ENCODE measurements at places on chromosomes 13 and 19.

GRCh38 chr19:11418549-11419506 lies at the start of gene RGL3:
TSS of gene RGL3 (minus strand) at chr19:11419314. CDS start at chr19:11419278, 36 bp downstream.
- no peak for DNase-seq

- no peak for DNase-seq
Observed at GRCh38 chr19:38862321-38863059, 12.7 kb upstream of the HNRNPL start.

DNA sequence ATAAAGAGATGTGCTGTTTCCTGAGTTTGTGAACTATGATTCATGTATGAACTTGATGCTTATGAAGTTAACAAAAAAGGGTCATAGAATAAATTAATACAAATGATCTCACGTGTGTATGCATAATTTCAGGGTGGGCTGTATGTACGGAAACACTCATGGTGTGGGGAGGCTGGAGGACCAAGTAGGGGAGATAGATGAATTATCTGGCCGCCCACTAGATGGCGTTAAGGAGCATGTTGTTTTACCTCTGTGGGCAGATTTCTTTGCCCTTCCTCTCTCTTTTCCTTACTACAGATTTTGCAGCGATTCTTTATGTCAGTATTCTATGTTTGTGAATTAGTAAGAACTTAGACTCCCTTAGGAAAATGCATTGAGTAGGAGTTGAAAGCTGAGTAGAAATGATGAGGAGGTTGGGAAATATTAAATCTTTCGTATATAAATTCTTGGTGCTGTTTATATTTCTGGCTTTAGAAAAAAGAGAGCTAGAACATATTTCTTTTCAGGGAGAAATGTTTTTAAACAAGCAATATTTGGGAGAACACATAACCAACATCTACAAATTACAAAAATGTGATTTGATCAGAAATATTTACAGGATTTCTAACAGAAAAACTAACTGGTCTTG lies 47.4 kb upstream of the TMTC4 start:
- peak; percentile 51 for DNase-seq

DNA sequence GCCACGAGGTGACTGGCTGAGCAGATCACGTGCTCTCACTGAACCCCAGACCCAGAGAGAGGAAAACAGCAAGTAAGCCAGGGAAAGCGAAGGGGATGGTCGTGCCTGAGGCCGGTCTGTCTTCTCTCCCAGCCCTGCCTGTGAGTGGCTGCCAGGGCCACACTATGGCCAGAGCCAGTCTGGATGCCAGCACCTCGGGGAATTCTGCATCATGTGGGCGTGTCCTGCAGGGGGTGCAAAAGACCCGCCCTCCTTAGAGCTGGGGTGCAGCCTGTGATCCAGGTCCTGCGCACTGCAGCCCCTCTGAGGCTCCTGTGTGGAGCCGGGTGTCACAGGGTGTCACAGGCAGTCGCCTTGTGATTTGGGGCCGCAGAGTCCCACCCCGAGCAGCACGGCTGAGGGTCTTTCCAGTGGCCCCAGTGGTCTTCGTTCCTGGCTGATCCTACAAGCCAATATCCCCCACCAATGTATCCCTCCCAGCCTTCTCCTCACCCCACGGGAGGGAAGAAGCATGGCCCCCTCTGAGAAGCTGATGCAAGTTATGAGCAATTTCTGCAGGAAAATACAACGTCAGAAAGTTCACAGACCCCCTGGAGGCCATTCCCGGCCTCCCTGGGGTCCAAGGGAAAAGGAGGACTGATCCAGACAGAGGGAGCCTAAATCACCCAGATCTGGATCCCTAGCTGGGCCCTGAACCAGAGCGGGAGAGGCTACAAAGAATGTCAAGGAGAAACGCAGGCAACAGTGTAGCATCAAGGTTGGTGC lies 7.7 kb downstream of the PPP1R12C start:
- no peak for DNase-seq

GRCh38 chr19:29524912-29525831 lies 622 bp upstream of the VSTM2B start:
- peak; percentile 38 for DNase-seq

GRCh38 chr19:55484593-55485438 lies at the start of gene NAT14:
TSS of gene NAT14 (plus strand) at chr19:55485188. CDS start at chr19:55485709, 521 bp downstream.
- DNase-seq: peak; percentile 86

- DNase-seq: peak; percentile 88
Observed at GRCh38 chr19:49937750-49938381, 8.6 kb upstream of the NUP62 start.

DNA sequence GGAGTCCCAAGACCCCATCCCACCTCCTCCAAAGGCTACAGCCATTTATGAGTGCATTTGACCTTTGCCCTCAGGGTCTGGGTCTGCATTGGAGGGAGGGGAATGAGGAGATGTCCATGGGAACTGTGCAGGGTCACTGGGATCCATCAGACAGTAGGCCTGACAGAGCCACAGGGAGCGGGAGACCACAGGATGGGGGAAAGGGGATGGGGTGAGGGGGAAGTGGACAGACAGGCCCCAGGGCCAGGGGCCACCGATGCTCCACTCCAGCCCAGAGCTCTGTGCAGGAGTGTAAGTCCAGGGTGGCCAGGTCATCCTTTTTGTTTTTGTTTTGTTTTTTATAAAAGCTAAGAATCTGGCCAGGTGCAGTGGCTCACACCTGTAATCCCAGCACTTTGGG lies 82.5 kb downstream of the CHST8 start:
- no peak for DNase-seq

- DNase-seq: no peak
Observed at GRCh38 chr19:18883526-18884304, 12.2 kb downstream of the CERS1 start.

GRCh38 chr19:33194886-33195644 lies 935 bp downstream of the LRP3 start:
- DNase-seq: no peak

DNA sequence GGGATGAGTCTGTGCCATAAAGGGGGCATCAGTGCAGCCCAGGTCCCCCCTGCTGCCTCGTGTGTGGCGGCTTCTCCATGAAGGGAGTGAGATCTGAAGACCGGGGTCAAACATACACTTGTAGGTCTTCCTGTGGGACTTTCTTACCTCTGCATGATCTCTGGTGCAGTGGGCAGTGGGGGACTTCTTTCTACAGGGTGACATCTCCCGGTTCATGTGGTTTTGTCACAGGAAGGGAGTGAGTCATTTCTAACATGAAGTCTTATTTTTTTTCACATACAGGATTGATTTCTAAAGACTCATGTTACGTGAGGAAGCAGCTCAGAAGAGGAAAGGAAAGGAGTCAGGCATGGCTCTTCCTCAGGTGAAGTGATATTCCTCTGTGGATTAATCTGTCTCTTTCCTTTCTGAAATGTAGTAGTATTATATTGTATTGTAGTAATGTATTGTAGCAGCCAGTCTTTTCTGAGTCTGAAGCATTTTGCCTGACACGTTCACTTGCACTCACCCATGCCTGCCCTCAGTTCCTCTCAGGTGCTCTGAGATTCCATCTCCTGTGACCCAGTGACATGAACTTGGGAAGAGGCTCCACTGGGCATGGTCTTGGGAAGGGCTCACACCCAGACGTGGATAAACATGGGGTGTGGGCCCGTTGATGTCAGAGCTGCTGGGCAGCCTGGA lies 15.7 kb downstream of the ZNF808 start:
- no peak for DNase-seq

DNA sequence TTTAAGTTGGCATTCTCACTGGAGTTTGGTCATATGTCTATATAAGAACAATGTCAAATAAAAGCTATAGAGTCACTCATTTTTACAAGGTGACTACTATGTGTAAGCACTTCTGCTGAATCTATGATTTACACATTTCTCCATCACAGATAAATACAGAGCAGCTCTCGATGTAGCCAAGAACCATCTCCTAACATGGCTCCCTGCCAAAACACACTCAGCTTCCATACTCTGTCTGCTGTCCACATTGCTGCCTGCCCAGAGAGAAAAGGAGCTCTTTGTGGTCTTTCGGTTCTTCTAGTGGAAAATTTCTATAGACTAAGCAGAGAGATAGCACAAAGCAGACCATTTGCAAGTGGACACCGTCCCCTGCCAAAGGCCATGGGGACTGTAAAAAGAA lies 190.9 kb upstream of the KLF12 start:
- DNase-seq: no peak

- DNase-seq: no peak
Observed at GRCh38 chr13:81106348-81106747, 765.4 kb upstream of the SPRY2 start.

DNA sequence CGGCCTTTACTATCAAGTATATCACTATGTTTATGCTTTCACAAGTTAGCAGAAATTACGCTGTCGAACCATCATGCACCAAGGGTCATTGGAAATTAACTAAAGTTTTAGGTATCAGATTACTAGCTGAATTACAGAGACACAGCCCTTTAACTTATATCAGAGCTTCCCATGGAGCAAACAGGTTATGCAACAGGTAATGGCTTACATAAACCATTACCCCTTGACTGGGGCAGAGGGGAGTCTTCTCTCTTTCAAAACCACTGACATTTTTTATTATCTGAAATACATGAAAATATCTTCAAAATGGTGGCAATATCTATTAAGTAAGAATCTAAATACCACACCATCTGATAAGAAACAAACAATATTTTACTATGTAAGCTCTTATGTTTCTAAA lies 1692.9 kb upstream of the SLC10A2 start:
- DNase-seq: no peak

DNA sequence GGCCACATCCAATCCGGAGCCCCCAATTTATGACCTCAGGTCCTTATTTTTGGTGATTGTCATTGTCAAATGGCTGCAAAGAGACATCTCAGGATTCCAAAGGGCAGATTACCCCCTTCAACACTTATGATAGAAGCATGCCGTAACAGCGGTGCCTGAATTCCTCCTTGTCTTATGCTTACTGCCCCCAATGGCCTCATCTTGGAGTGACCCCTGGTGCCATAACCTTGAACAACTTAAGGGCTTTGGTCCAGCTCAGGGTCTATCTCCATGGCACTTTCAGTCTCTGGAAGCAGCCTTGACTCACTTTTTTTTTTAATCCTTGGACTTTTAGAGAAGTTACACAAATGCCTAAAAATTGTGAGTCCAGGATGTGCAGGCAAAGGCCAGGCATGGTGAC lies 171.6 kb upstream of the ZNF507 start:
- no peak for DNase-seq

DNA sequence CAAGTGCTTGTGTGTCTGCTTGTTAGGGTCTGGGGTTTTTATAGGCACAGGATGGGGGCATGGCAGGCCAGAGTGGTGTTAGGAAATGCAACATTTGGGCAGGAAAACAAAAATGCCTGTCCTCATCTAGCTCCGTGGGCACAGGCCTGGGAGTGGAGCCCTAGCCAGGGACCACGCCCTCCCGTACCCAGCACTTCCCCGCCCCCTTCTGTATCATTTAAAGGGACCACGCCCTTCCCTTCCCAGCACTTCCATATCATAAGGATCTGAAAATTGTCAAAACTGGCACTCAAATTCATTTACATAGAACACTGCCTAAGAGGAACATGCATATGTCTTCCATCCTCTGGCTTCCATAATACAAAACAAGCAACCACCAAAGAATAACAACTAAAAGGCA lies 185.8 kb downstream of the B3GLCT start:
- no peak for DNase-seq

DNA sequence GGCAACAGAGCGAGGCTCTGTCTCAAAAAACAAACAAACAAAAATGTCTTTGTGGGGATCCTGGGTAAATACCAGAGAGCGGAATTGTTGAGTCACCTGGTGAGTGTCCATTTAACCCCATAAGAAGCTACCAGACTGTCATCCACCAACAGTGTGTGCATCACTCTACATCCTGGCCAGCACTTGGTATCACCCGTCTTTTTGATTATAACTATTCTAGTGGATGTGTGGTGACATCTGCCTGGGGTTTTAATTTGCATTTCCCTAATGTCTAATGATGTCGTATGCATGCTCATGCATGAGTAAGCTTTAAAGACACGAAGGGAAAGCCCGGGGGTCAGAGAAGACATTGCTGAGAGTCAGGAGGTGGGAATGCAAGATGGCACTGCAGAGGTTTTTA lies 126.7 kb upstream of the MRI1 start:
- DNase-seq: no peak

GRCh38 chr19:32041681-32042292 lies 303.6 kb upstream of the ZNF507 start:
- peak; percentile 57 for DNase-seq

DNA sequence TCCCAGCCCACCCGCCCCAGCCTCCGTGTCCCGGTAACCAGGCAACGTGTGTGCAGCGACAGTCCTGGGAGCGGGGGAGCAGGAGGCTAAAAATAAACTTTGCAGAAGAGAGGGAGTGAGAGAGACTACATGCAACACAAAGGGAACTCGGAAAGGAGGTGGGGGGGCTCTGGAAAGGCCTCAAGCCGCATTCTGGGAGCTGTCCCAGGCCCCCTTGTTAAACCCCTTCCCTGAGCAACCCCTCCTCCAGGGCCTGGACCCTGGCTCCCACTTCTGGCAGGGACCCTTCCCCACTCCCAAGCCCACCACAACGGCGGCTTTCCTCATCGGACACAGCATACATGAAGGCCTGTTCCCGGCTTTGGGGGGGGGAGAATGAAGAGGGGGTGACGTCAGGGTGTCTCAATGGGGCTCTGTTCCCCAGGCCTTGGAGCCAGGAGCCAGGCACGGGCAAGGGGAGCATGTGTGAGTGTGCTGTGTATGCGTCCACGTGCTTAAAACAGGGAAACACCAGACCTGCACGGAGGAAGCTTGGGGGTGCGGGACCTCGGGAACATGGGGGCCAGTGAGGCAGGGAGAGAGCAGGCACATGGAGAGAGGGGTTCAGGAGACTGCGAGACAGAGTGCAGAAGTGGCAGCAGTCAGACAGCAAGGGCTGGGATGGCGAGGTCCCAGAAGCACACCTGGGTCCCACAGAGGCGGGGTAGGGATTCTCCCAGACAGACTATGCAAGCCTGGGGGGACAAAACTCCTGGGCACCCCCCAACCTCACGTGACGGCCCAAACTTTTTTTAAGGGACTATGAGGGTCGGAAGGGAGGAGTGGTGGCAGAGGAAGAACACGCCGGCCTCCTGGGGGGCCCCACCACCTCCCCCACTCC lies 2.3 kb downstream of the ERF start:
- DNase-seq: no peak

DNA sequence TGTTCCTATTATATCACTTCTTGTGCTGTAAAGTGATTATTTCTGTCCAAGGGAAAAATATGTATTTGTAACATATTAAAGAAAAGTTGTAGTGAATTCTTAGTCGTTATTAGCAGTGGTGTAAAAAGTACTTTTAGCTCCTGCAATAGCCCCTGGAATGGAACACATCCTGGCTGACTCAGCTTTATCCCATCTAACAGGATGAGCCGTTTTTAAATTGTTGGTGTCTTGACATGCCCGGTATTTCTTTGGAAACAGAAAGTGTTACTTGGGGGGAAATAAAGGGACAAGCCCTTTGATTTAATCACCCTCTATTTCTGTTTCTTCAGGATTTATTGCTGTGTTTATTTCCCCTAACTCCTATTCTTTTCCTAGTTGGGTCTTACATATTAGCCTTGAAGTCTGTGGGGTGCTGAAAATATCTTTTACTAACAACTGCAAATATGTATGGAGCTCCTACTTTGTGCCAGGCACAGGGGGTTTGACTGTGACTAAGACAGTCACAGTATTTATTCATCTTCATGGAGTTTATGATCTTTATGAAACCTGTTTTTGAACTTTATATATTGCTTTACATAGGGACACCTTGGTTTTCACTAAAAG lies 17.9 kb downstream of the COG3 start:
- no peak for DNase-seq

Data from neuronal stem cell (in vitro differentiated cells).